CD8-positive, alpha-beta T cell (primary cell): ENCODE measurements at places on chromosomes 4 and X.

DNA sequence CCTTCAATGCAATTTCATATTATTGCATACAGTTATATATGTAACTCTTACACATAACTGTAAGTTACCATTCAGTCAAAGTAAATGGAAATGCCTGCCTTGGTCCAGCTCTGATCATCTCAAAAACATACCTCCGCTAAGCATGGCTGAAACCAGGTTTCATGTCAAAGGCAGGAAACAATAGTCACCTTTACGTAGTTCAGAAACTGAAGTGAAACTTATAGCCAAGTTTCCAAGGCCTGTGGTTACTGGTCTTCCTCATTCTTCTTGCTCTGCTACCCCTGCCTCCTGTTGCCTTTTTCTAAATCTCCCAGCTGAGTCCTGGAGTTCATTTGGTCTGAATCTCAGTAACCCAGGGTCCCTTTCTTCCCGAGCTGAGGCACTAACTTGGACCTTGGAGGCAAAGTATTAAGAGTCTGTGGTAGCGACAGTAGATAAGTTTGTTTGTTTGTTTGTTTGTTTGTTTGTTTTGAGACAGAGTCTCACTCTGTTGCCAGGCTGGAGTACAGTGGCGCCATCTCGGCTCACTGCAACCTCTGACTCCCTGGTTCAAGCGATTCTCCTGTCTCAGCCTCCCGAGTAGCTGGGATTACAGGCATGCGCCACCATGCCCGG is 30.8 kb downstream of the DAPP1 start:
- DNase-seq = no peak

GRCh38 chrX:124228849-124229248 is 103.6 kb upstream of the TEX13D start:
- DNase-seq = no peak

GRCh38 chr4:36432586-36432985 is 151.2 kb downstream of the DTHD1 start:
- no peak for DNase-seq

DNA sequence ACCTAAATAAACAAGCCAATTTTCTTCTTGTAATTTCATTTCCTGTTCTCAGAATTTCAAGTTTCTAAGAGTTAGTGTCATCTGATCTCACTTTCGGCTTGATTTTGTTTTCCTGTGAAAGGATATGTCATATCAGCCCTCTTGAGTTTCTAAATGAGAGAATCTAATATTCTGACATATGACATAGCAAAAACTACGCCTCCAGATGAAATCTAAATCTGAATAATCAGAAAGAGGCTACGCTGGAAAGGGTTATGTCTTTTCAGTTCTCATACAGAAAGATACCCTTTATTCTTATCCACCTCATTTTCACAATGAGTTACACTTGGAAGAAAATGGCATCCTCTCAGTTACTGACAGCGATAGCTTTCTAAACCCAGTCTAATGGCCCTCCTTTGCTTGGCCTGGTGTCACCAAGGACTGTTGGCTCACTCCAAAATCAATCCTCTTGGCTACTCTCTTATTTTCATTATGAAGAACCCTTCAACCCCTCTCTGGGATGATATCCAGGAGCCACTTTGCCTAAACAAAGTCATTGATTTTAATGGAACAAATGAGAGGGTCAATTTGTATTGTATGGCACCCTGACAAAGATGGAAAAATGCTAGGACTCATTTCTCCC is 65.6 kb downstream of the ASB9 start:
- peak; percentile 2 for DNase-seq

- no peak for DNase-seq
Observed at GRCh38 chr4:3124070-3124767, 49.7 kb downstream of the HTT start.

GRCh38 chr4:653831-654502 is 20.1 kb downstream of the ATP5ME start:
- DNase-seq = no peak

DNA sequence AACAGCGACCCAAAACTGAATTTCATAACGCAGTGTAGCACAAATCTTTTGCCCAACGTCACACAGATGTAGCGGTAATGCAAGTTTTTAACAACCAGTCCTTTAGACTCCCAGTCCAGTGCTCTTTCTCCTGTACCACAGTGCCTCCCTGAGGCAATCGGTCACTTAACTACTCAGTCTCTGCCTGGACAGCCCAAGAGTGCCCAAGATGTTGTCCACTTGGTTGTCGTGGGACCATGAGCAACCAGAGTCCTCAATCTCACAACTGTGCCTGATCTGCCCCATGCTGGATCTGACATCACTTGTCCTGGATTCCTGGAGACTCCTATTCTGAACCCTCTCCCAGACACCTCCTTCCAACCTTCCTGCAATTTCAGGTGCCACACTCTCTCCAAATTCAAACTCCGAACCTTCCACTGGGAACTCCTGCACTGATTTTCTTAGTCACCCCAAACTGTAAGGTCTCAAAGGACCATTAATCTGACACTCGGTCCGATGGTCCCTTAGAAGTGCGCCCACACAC is 702 bp downstream of the MMGT1 start:
- DNase-seq = no peak

GRCh38 chr4:153453402-153453801 is 12.8 kb upstream of the TMEM131L start:
- no peak for DNase-seq

DNA sequence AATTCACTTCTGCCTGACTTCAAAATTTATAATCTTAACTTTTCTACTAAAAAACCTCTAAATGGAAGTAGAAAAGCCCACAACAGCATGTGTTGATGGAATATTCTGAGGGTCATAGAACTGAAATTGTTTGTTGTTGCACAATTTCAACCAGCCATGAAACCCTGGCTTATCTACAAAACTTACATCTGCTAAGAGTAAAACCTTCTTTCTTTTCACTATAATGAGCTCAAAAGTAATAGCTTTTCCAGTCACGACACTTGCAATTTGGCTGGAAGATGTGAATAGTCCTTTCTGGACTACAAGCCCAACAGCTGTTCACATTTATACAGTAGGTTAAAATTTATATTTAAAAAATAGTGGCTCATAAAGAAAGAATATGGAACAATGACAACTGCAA is 250.0 kb downstream of the GPAT3 start:
- DNase-seq = no peak

DNA sequence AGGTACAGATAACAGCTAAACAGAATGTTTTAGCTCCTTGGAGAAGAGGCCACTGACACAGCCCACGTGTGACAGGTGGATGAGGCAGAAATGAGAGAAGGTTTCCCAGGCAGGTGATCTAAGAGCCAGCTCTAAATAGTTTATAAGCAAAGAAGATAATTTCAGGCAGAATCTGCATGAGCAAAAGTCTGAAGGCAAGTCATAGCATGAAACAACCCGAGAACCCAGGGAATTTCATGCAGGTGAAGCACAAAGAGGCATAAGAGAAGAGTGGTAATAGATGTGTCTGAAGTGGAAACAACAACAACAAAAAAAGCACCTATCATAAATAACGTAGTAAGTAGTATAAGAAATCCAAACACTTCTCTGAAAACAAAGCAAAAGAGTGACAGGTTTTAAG is 275.8 kb upstream of the CPEB2 start:
- DNase-seq = no peak

DNA sequence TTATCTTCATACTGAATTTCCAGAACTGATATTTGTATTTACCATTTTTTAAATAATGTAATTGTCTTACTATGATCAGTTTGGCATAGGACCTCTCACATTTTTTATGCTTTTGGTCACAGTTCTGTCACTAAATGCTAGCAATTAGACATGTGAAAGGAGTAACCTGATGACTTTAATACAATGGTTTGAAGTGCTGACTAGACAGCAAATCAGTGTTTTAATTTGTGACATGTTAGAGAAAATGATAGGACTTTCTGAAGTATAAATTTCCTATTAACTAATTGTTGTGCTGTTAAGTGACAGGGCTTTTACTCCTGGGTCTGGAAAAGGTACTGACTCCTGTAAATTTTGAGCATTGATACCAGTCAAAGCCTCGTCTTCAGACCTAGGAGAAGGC is 117.5 kb downstream of the ZNF330 start:
- no peak for DNase-seq
